ENCODE measurements at places on chromosomes 5 and 9.

DNA sequence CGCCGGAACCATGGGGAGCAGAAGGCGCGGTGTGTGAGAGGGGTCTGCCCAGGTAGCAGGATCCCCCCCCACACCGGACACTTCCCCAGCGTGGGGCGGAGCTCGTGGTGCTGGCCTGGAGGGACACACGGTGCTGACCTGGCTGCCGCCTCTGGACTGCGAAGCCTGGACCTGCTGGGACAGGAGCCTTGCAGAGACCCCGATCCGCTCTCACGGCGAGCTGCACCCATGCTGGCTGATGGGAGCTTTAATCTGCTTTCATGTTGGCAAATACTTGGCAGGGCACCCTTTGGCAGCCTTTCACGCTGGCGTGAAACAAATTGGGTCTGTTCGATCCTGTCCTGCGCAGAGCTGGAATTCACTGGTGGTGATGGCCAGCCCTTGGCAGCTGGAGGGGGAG, 7.4 kb downstream of the NKD2 start:
- no peak for DNase-seq

DNA sequence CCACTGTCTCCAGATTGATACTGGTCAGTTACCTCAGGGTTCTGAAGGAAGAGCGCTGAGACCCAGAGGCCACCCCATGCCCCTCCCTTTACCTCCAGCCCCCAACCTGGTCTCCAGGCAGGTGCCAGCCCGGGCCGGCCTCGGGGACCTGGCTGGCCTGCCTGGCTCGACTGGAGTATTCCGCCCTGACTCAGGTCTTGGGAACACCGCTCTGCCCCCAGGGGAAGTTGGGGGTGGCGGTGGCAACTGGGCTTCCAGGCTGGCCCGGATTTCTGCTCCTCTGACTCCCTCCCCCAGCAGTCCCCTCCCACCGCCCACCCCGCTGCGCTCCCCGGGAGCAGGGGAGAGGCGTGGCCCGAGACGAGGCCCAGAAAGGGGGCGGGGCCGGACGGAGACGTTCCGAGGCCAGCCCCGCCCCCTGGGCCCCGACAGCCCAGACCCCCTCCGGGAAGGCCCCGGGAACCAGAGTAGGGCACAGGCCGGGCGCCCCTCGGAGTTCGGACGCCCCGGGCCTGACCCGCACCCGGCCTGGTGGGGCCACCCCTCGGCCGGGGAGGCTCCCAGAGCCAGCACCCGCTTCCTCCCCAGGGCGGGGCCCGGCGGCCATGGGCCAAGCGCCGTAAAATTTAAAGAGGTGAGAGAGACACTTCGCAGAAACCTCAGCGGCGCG, 82.5 kb upstream of the ZBTB43 start:
- peak; percentile 91 for DNase-seq

DNA sequence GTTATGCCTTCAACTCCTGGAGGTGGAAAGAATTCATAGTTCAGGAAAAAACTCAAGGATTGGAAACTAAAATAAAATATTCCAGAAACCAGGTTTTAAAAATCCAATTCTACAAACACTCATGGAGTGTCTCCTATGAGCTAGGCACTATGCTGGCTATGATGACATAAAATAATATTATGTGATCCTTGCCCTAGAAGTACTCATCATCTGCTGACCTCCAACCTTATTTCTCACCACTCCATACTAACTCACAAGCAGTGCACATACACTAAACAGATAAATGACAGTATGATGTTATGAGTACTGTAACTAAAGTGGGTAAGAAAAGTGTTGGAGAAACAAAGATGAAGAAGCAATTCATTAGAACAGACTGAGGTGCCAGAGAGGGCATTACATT, 93.2 kb upstream of the NR5A1 start:
- no peak for DNase-seq

DNA sequence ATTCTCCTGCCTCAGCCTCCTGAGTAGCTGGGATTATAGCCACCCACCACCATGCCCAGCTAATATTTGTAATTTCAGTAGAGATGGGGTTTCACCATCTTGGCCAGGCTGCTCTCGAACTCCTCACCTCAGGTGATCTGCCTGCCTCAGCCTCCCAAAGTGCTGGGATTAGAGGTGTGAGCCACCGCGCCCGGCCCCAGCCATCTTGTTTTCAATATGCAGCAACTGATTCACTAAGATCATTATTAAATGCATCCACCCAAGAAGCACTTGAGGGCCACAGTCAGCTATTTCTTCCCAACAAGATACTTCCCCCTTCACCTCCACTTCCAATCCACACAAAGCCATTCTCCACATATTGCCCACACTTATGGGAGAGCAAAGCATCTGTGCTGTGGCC, 115.8 kb downstream of the BNC2 start:
- DNase-seq, result no peak

- DNase-seq, result no peak
These were observed 58.0 kb upstream of the CEMIP2 start for GRCh38 chr9:71826279-71826678.

GRCh38 chr5:137036640-137037039, 462.5 kb downstream of the SPOCK1 start:
- no peak for DNase-seq

DNA sequence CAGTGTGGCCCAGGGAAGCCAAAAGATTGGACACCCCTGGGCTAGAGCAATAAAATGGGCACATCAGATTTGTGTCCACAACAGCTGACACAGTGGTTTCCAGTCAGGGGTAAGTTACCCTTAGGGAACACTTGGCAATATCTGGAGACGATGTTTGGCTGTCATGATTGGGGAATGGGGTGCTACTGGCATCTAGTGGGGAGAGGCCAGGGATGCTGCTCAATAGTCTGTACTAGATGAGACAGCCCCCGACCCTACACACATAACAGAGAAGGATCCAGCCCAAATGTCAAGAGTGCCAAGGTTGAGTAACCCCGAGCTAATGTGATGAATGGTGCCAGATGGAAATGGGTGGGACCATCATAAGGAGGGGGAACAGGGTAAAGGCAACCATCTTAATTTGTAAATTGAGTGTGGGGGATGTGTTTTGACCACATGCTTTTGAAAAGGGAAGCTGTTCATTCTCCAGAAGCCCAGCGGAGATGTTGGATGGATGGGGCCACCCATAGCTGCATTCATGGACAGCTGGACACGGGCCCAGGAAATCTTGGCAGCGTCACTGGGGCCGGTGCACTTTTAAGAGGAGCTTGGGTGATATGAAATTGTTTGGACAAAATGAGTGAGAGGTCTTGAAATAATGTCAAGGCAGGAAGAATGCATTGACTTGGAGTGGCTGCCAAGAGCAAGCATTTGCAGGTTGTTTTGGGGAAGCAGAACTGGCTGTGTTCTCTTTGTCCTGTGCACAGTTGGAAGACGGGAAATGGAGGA, 33.4 kb downstream of the SYK start:
- DNase-seq, result no peak

- DNase-seq, result no peak
These were observed 148.7 kb downstream of the LURAP1L start for GRCh38 chr9:12923468-12924009.

- DNase-seq, result no peak
These were observed 24.4 kb upstream of the MROH2B start for GRCh38 chr5:41095324-41096101.

GRCh38 chr9:114588210-114588609, 641 bp downstream of the ATP6V1G1 start:
- DNase-seq, result no peak

GRCh38 chr9:94101162-94101853, 17.0 kb downstream of the PTPDC1 start:
- DNase-seq, result no peak

- no peak for DNase-seq
These were observed 68.7 kb downstream of the INSYN2B start for GRCh38 chr5:169911448-169912212.

GRCh38 chr9:95450171-95451064, 66.4 kb downstream of the PTCH1 start:
- no peak for DNase-seq

- no peak for DNase-seq
These were observed 210.5 kb downstream of the PALM2AKAP2 start for GRCh38 chr9:109990541-109990940.

- DNase-seq, result no peak
These were observed 485.1 kb upstream of the PAPPA start for GRCh38 chr9:115668521-115668920.

DNA sequence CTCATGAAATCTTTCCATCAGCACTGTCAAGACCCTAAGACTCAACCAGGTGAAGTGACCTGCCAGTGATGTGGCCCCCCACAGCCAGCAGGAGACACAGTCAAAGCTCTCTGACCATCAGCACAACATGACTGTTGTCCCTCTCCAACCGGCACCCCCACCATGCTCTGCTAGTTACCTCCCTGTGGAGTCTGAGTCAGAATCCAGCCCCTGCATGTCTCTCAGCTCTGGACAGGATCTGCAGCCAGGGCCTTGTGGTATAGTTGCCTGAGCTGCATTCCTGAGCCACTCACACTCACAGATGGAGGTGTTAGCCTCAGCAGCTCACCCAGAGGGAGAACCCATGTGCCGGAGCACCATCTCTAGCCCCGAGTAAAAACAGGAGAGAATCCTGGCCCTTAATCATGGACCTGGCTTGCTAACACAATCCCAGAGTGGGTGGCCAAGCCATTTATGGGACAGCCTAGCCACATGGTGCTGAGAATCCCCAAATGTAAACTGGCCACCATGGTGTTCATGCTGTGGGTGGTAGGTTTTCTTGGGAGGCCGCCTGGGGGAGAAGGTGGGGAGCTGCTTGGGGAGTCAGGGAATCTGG, 237.8 kb downstream of the PAPPA start:
- DNase-seq, result no peak

DNA sequence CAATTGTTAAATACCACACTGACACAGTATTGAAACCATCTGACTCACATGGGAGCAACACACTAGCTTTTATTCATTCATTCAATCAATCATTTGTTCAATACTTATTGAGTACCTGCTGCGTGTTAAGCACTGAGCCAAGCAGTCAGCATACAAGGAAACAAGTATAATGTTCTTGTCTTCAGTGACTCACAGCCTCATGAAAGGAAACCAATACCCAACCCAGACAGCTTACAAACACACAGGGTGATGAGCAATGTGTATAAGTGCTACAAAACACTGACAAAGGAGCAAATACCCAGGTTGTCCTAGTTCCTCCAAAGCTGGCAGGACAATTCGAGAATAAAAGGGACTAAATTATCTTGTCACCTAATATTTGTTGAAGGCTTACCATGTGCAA, 67.6 kb upstream of the RASEF start:
- no peak for DNase-seq

DNA sequence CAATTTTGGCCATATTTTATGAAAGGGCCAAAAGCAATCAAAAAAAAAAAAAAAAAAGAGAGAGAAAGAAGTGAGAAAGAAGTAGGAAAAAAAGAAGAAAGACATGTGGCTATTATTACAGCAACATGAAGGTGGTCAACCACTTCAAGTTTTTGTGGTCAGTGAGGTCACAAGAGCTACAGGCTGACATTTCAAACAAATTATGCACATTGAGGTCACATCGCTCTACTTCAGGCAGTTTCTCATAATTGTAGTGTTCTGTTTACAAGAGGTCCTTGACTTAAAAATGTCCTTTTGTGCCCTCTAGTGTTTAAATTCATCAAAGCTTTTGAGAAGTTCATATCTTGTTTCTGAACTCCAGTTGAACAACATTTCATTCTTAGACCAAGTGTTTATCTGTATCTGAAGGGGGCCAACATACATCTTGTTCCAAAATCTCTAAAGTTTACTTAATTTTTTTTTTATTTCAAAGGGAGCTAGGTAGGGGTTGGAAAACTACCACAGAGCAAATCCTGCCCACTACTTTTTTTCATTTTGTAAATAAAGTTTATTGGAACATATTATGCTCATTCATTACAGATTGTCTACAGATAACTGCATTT, 513.1 kb downstream of the PDE4D start:
- no peak for DNase-seq

- no peak for DNase-seq
These were observed 17.0 kb downstream of the DMAC1 start for GRCh38 chr9:7782400-7783120.
